ENCODE measurements at places on chromosomes 4 and X.

DNA sequence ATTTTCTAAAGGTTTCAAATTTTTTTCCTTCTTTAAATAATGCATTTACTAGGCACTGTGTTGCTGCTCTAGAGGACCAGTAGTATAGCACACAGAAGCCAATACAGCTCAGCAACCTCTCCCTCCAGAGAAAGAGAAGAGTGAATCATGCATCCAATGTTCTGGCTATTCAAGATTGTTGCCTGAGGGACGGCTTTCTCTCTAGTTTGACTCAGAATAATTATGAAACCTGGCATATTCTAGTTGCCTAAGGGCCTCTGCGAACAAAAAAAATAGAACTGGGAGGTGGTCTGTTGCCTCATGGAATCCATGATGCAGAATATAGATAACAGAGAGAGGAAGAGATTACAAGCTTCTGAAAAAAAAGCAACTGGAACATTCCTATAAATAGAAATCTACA is 1233.3 kb upstream of the PABPC4L start:
- no peak for DNase-seq

GRCh38 chr4:143212566-143212965 is 27.8 kb downstream of the USP38 start:
- DNase-seq, result no peak

DNA sequence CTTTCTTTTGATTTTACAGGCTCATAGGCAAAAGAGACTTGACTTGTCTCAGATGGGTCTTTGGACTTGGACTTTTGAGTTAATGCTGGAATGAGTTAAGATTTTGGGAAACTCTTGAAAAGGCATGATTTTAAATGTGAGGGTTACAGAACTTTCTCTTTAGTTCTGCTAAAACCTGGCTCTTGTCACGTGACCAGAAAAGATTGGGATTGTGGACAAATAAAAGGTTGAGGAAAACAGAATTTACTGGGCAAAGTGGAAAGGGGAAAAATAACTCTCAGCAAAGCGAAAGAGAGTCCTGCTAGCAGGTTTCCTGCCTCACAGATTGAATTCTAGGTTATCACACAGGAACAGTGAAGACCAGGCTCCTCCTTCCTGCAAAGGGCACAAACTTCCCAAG is 114.0 kb downstream of the SPANXN4 start:
- DNase-seq, result no peak

GRCh38 chrX:103845165-103845653 is 13.2 kb upstream of the RAB9B start:
- DNase-seq, result peak; percentile 64

DNA sequence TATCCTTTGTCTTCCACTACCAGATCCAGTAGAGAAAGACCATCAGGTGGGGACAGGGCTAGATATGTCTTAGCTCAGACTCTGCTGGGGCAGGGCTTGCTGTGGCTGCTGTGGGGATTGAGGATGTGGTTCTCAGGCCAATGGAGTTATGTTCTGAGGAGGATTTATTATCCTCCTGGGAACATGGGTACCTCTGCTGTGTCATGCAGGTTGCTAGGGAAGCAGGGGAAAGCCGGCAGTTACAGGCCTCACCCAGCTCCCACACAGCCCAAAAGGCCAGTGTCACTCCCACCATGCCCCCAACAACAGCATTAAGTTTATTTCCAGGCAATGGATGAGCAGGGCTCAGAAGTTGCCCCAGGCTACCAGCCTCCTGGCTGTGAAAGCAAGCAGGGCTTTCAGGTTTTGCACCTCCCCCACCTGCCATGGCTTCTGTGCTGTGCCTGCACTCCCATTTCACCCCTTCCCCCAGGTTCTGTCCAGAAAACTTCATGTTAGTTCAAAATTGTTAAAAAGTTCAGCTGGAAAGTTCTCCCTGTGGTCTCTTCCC is 879.9 kb downstream of the ARAP2 start:
- no peak for DNase-seq

GRCh38 chrX:129525162-129525561 is 1.9 kb upstream of the SMARCA1 start:
- DNase-seq, result no peak

DNA sequence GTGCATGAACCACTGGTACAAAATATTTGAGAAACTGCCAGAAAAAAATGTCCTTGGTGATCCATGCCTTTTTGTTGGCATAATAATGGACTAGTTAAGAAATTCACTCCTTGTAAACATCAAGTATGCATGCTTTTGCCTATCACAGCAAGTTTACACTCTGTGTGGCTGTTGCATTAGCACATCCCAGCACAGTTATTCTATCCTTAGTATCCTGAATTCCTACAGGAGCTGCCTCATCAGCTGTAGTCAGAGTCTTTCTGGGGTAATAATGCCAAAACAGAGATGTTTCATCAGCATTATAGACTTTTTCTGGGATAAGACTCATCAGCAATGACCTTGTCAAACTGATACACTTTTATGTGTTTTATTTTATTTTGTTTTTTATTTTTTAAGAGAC is 82.8 kb downstream of the CHIC2 start:
- DNase-seq, result no peak

GRCh38 chr4:108210989-108211835 is 42.5 kb upstream of the LEF1 start:
- peak; percentile 14 for DNase-seq

- no peak for DNase-seq
These were observed 316.4 kb downstream of the GALNTL6 start for GRCh38 chr4:172129593-172129992.

- DNase-seq, result no peak
These were observed 136.3 kb downstream of the HS6ST2 start for GRCh38 chrX:132821974-132822633.

DNA sequence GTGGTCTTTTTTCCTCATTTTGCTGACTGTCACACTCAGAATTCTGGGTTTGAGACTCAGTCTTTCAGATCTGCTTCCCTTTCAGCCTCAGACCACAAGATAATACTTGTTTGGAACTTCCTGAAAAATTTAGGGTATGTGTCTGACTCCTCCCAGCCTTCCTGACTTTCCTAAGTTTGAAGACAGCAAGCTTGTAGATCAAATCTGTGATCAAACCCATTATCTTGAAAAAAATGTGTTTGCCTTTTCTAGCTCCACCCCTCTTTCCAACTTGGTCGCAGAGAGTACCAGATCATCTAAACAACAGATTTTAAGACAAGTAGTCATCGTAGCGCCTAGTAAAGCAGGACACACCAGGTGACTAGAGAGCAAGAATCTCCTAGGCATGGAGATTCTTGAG is 9.9 kb downstream of the BCAP31 start:
- DNase-seq, result no peak

DNA sequence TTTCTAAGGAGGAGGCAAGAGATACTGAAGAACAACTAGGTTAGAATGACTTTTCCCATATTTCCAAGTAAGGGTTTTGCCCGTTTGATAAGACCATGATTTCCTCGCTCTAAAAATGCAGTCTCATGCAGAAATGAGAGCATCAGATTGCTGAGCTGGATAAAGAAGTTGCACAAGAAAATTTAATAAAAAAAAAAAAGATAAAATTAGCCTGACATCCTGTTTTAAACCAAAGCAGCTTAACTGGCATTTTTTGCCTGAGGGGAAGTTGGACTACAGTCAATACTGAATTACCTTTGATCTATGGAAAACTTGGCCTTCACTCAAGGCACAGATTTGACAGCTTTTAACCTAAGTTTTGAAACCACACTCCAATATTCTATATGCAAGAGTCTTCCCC is 208.4 kb downstream of the GASK1B start:
- no peak for DNase-seq

DNA sequence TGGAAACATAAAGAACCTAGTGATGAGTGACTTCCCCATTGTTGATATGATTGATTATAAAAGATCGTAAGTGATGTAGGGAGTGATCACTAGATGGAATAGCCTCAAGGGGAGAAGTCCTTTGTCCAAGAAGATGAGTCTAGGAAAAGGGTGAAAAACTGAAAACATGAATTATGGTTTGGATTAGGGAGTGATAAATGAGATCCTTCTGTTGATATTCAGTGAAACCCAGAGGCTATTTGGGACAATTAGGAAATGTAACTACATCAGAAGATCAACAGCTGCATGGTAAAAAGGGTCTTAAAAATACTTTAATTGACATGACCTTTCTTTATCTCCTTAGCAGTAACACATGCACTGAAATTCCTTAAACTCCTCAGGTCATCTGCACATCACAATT is 124.0 kb upstream of the UNC5C start:
- no peak for DNase-seq

GRCh38 chr4:48275247-48275646 is 5.6 kb upstream of the TEC start:
- DNase-seq, result peak; percentile 40

DNA sequence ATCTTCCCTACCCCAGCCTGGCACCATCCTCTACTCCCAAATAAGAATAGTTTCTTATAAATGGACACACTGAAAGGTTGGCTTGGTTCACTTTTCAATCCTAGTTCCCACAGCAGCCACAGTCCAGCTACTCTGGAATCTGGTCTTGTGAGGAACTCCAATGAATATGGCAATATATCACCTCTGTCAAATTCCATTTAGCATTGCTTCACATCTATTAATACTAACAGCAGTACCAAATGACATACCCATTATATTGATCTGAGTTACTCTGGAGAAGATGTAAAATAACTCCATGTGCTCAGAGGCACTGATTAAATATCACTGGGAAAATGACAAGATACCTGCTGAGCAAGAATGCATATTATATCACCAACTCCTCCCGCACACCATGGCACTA is 8.6 kb downstream of the OPHN1 start:
- no peak for DNase-seq

DNA sequence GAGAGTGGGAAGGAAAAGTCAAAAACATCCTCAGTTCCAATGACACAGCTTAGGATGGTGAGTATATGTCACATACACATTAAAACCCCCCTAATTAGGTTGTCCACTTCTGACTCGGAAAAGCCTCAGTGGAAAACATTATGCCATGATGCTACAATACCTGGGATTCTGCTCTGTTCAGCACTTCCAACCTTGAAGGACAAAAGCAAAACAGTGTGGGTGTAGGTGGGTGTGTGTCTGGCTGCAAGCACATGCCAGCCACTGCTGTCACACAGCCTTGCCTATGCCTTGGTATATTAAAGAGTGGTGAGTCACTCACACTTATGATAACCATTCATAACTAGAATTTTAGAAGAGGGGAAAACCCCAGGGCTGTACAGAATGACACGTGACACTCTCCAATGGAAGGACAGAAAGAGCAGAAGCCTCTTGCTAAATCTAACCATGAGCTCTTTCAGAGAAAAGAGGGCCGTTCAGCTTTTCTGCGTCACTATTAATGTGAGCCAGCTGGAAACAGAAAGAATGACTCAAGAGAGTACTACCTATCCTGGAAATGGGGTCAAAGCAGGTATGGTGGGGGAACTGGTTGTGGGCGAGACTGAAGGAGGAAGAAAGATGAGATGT is 159.6 kb downstream of the TET2 start:
- peak; percentile 95 for DNase-seq

DNA sequence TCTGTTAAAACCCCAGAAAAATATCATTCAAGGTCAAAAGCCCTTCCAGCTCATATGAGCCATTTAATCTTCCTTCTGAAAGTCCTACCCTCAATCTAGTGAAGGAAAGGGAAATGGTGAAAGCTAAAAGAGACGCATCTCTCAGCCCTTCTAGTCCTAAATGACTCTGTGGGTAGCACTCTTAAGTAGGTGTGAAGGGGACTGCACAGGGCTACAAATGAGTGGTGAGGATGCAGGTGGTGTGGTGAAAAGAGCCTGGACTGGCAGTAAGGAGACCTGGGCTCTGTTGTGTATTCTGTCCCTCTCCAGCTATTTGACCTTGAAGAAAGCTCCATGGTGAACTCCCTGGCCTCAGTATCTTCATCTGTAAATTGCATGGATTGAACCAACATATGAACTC is 671.8 kb upstream of the DIPK2B start:
- peak; percentile 60 for DNase-seq

- no peak for DNase-seq
These were observed 110.3 kb downstream of the PRDM5 start for GRCh38 chr4:120812216-120812615.

DNA sequence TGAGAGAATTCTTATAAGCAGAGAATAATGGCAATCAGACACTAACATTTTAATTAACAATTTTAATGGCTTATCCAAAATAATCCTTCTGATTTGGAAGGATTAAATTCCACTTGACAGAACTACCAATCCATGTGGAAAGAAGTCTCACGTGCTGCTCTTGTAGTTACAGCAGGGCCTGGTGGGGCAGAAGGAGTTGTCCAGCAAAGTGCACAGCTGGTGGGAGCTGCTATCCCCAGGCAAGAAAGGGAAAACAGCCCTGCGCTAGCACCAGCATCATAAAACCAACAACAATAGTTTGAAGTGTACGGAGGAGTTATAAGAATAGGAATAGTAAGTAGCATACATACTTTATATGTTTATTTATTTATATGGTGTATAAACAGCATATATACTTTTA is 127.4 kb upstream of the TRIM2 start:
- DNase-seq, result no peak

- no peak for DNase-seq
These were observed 39.2 kb upstream of the HMX1 start for GRCh38 chr4:8910822-8911315.

- DNase-seq, result no peak
These were observed 41.0 kb downstream of the MID1 start for GRCh38 chrX:10579112-10580011.

DNA sequence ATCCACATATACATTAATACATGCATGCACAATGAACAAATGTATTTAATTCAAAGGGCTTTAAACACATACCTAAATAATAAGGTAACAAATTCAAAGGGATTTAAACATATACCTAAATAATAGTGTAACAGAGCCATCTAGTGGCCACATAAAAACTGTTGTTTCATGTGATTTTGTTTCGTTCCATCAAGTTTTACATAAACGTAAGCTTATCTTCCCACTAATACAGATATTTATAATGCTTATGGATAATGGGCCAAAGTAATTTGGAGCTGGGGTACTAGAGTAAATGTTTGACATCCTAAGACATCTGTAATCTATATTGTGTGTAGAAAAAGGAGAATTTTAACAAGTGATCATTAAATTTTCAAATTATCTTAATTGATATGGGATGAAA is 82.3 kb downstream of the PRSS12 start:
- DNase-seq, result peak; percentile 48

DNA sequence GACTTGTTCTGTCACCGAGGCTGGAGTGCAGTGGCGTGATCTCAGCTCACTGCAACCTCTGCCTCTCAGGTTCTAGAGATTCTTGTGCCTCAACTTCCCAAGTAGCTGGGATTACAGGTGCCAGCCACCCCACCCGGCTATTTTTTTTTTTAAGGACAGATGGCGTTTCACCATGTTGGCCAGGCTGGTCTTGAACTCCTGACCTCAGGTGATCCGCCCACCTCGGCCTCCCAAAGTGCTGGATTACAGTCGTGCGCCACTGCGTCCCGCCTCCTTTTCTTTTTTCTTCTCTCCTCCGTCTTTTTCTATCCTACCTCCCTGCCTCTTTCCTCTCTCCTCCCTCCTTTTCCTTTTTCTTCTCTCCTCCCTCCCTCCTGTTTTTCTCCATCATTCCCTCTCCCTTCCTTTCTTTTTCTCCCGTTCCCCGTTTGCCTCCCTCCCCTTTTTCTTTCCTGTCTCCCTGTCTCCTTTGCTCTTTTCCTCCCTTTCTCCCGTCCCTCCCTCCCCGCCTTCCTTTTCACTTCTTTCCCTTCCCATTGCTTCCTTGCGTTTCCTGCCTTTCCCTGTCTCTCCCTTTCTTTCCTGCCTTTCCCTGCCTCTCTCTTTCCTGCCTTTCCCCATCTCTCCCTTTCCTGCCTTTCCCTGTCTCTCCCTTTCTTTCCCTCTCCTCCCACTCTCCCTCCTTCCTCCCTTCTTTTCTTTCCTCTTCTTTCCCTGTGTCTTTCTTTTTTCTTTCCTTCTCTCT is 2.1 kb upstream of the SLC25A6 start:
- DNase-seq, result no peak

GRCh38 chr4:80259817-80260216 is 6.6 kb upstream of the FGF5 start:
- no peak for DNase-seq

GRCh38 chr4:117971403-117971802 is 62.9 kb upstream of the NDST3 start:
- no peak for DNase-seq
